Activated naive CD8-positive, alpha-beta T cell treated with anti-CD3 and anti-CD28 coated beads for 36 hours (primary cell): ENCODE measurements at places on chromosomes 7 and 10.

- DNase-seq, result no peak
Observed at GRCh38 chr7:150753239-150753638, 16.0 kb downstream of the GIMAP5 start.

GRCh38 chr10:28788762-28789161, 111.4 kb downstream of the BAMBI start:
- no peak for DNase-seq

GRCh38 chr7:50710441-50711154, 72.1 kb downstream of the GRB10 start:
- DNase-seq, result no peak

DNA sequence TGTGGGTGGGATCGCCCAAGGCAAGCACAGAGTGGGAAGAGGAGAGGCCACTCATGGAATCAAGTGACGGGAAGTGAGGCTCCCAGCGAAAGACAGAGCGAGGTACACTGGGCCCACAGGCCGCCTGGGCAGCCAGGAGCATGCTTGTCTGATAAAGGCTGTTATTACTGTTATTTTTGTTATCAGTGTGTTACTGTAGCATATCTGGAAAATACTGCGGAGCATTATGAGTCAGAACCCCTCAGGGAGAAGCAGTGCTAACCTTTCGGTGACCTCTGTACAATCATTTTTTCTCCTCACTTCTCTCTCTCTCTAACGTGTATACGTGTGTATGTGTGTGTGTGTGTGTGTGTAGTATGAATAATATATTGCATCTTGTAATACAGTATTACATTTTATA, 3.8 kb upstream of the TCERG1L start:
- no peak for DNase-seq

DNA sequence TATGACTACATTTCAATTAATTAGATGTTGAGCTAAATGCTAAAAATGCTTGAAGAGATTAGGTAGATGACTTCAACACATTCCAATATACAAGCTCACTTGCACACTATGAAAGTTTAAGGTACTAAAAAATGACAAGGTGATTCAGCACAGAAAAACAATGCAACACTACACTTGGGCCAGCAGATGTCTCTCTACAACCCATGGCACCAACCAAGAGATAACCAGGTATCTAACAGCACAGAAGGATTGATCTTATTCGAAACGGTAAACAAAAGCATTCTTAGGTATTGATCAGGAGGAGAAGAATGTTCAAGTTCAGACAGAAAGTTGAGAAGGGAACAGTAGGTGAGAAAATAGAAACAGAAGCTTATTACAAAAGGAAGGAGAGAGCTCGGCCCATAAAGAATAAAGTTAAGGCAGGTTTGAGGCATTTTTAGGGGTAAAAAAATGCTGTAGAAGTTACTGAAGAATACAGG, 248.2 kb upstream of the KLF14 start:
- no peak for DNase-seq
